ENCODE measurements at places on chromosomes 2 and 18.

DNA sequence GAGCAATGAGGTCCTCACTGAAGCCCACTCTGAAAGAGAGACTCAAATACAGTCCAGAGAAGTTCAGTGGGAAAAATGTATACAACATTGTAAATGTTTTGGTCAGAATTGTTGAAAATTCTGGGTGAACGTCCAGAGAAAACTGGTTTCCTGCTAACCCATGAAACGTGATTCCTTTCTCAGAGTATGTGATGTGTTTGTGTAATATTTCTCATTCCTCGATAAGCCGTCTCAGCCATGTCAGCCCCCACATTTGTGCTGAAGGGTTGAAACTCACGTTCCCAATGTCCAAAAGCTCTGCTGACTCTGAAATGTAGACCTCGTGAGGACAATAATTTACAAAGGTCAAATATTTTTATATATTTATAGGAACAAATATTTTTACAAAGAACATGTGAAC is 51.6 kb downstream of the BMP10 start:
- DNase-seq, result no peak

GRCh38 chr2:177326005-177326404 is 61.5 kb upstream of the NFE2L2 start:
- DNase-seq, result no peak

- no peak for DNase-seq
Observed at GRCh38 chr2:12762976-12763375, 46.2 kb downstream of the TRIB2 start.

- DNase-seq, result no peak
Observed at GRCh38 chr2:230441227-230441897, 25.4 kb downstream of the SP100 start.

DNA sequence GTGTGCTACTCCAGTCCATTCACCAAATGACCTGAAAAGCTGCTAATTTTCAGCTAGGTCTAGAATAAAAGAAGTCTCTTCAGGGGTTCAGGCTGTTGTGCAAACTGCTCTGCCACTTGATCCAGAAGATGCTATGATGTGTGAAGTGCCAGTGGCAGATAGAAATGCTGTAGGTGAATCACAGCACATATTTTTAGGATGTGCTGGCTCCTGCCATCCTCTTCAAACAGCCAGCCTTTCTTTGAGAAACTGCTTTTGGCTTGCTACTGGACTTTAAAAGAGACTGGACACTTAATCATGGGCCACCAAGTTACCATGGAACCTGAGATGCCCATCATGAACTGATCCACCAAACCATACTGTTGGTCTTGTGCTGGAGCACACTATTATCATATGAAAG is 322.1 kb downstream of the EN1 start:
- no peak for DNase-seq

DNA sequence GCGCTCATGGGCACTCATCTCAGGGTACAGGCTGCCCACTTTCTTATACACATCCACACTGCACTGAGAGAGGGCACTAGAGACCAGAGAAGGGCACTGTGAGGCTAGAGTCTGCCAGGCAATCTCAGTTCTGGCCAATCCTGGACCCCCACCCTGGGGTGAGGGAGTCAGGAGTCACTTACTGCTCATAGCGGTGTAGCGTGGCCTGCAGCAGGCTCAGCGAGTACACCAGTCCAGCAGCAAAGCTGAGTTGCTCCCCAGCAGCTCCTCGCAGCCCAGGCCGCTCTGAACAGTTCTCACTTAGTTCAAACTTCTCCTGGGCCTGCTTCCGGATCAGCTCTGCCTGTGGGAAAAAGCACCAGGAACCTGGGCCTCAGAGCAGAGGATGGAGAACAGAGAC is 12.3 kb downstream of the DCTN1 start:
- DNase-seq, result no peak

GRCh38 chr2:205721057-205721449 is 38.8 kb downstream of the NRP2 start:
- DNase-seq, result no peak

GRCh38 chr2:227849906-227850305 is 21.5 kb upstream of the DAW1 start:
- DNase-seq, result no peak

DNA sequence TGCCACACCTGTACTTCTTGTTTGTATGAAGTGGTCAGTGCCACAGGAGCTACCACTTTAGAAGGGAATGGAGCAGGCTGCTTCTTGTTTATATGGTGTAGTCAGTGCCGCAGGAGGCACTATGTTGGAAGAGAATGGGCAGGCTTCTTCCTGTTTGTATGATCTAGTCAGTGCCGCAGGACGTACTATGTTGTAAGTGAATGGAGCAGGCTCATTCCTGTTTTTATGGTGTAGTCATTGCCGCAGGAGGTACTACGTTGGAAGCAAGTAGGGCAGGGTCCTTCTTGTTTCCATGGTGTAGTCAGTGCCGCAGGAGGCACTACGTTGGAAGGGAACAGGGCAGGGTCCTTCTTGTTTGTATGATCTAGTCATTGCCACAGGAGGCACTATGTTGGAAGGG is 27.3 kb downstream of the TPO start:
- no peak for DNase-seq
